Stimulated activated CD4-positive, alpha-beta T cell treated with anti-CD3 and anti-CD28 coated beads, Interleukin-4, amount 100 ng/mL, for 48 hours (primary cell): ENCODE measurements at places on chromosomes 2 and 18.

DNA sequence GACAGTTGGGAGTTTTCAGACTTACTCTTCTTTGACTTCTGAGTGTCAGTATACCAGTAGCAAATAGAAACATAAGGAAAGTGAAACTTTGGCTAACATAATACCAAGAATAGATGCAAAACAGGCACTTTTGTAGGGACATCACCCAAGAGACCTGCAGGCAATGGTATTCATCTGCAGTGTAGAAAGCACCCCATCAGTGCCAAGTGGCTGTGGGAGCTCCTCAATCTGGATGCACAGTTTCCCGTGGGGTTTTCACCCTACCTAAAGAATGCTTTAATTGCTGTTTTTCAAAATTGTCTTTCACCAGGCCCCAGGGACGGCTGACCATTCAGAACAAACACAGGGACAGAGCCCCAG, 96.6 kb upstream of the GPR45 start:
- DNase-seq = no peak

GRCh38 chr18:75132098-75132870, 76.7 kb downstream of the PTGR3 start:
- no peak for DNase-seq

GRCh38 chr2:239143858-239144712, 256.7 kb downstream of the HDAC4 start:
- peak; percentile 12 for DNase-seq

DNA sequence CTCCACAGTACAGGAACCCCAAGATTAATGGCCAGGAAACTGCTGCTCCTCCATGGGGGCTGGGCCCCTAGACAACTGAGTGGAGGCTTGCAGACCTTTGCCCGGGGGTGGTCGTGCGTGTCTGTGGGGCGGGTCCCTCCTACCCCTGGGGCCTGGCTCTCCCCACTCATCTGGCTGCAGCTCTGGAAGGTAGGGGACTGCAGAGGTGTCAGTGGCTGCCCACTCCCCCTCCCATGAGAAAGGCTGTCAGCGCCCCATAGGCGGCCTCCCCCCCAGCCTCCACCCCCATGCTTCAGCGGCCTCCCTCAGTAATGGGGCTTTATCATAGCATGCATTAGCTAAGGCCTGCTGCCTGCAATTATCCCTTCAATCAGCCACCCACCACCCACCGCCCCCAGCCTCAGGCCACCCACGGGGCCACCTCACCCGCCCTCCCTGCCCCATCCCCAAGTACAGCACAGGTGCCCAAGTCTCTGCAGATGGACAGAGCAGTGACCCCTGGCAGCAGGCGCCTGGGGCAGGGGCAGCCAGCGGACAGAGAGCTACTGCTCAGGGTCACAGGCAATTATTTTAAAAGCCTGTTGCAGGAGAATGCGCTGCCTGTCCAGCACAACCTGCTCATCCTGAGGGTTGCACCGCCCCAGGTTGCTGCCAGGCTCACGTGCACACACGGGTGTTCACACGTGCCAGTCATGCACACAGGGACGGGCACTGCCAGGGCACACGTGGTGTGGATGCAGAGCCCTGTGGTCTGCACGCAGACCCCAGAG, 9.1 kb upstream of the ECEL1 start:
- no peak for DNase-seq

- no peak for DNase-seq
Measured at GRCh38 chr2:175035806-175036205, 30.6 kb upstream of the CHN1 start.

GRCh38 chr2:47300609-47301276, 102.2 kb upstream of the MSH2 start:
- no peak for DNase-seq

DNA sequence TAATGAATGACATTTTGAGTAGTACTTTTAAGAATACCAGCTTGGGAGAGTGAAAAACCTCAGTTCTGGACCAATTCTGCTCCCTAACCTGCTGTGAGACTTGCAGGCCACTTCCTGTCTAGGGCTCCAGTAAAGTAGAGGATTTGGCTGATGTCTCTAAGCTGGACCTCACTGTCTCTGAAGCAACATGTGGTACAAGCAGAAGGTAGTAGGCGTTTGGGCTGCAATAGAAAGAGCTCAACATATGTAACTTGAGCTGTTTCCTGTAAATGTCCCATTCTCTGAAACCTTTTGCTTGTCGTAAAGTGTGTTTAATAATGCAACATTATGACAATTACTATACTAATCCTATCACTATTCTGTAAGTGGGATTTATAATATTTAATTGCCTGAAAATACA, 213.1 kb downstream of the MYO3B start:
- no peak for DNase-seq

- DNase-seq = no peak
Measured at GRCh38 chr2:223884399-223884798, 47.0 kb upstream of the AP1S3 start.

GRCh38 chr2:232275670-232276069, 102.9 kb upstream of the ALPP start:
- DNase-seq = no peak

GRCh38 chr2:160513120-160513519, 19.5 kb upstream of the RBMS1 start:
- no peak for DNase-seq

- no peak for DNase-seq
Measured at GRCh38 chr18:22424565-22424963, 6.8 kb upstream of the CTAGE1 start.

DNA sequence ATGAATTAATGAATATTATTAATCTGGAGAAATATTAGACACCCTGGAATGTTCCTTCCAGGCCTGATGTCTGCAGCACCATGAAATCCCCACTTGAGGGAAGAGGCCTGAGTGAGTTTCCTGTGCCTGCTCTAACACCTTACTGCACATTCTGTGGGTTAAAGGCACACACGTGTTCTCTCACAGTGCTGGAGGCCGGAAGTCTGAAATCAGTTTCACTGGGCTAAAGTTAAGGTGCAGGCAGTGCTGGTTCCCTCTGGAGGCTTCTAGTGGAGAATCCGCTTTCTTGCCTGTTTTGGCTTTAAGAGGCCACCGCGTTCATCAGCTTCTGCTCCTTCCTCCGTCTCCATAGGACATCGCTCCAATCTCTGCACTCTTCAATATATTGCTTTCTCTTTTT, 48.7 kb downstream of the ACKR3 start:
- no peak for DNase-seq

GRCh38 chr2:23698721-23699579, 228.0 kb downstream of the ATAD2B start:
- no peak for DNase-seq

DNA sequence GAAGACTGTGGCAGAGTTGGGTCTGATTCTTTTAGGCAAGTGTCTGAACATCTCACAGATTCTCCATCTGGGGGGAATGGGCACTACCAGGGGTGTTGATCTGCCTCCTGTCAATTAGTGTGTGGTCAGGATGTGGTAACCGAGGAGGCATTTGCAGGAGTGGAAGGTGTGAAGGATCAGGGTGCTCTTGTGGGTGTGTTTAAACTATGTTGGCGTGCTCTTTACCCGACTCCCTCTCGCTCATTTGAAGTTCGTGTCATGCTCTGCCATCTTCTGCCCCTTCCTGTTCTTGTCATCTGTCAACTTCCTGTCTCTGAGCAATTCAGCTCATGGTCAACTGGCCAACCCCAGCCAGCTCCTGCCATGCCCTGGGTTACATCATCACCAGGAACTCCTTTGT, 107.9 kb downstream of the RTN4 start:
- DNase-seq = no peak

- DNase-seq = no peak
Measured at GRCh38 chr18:25724997-25725396, 365.4 kb downstream of the SS18 start.

DNA sequence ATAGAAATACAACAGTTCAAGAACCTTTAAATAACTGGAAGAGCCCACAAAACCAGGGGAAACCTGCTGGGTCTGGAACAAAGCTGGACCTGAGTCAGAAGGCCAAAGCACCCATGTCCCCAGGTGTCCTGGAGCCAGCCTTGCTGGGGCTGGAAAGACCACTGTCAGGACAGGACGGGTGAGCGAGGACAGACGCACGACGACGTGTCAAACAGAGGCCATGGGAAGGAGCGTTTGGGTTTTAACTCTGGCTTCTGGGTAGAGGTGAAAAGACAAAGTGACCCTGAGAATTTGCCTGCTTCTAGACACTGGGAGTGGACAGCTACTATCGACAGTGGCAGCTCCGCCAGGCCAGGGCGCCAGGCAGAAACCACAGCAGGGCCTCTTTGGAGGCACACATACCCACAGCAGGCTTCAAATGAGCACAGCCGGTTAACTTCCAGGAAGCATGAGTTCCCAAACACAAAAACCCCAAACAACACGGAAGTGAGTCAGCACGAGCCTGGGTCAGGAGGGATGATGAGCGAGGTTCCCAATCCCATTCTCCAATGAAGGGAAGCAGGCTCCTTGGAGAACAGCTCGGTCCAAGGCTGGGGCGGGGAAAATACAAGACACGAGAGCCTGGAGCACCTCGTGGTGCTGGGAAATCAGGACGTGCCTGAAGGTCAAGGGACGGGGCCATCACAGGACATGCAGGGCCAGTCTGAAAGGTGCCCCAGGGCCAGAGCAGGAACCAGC, 208.0 kb downstream of the TWIST2 start:
- DNase-seq = no peak

- no peak for DNase-seq
Measured at GRCh38 chr2:152097801-152098495, 896 bp downstream of the CACNB4 start.

- DNase-seq = no peak
Measured at GRCh38 chr18:40431071-40431985, 1523.7 kb upstream of the PIK3C3 start.

- DNase-seq = no peak
Measured at GRCh38 chr18:23835091-23835490, 145.8 kb downstream of the LAMA3 start.

- DNase-seq = no peak
Measured at GRCh38 chr2:241302759-241303651, 12.5 kb downstream of the HDLBP start.

- DNase-seq = no peak
Measured at GRCh38 chr18:75256376-75256775, 45.8 kb downstream of the TSHZ1 start.

- no peak for DNase-seq
Measured at GRCh38 chr2:216555274-216555673, 56.6 kb downstream of the RPL37A start.

- no peak for DNase-seq
Measured at GRCh38 chr2:220445429-220446105, 818.1 kb downstream of the SLC4A3 start.

- DNase-seq = no peak
Measured at GRCh38 chr2:57402096-57402495, 644.5 kb upstream of the VRK2 start.

GRCh38 chr18:48818329-48819254, 132.2 kb downstream of the SMAD7 start:
- DNase-seq = no peak

- no peak for DNase-seq
Measured at GRCh38 chr2:71853858-71854257, 293.8 kb downstream of the CYP26B1 start.

DNA sequence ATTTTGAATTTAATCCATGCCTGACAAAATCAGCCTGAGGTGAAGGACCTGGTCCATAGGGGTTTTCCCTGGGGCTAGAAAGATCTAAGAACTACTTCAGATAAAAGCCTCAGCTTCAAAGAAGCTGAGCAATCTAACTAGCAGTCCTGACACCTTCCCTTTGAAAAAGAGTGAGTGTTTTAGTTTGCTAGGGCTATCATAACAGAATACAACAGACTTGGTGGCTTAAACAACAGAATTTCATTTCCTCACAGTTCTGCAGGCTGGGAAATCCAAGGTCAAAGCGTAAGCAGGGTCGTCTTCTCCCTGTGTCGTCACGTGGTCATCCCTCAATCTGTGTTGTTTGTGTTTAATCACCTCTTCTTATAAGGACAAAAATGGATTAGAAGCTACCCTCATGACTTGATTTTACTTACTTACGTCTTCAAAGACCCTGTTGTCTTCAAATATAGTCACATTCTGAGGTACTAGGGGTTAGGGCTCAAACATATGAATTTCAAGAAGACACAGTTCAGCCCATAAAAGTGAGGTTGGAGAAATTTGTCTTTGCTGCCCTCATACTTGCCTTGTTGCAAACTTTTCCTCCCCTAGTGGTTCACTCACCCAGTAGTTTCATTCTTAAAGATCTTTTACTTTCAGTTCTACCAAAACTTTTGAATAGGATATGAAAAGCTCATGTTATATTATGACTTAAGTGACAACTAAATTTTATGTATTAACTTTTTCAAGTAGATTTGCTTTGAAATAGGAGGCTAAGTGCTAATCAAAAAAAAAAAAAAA, 673.8 kb downstream of the ARHGAP15 start:
- DNase-seq = no peak

DNA sequence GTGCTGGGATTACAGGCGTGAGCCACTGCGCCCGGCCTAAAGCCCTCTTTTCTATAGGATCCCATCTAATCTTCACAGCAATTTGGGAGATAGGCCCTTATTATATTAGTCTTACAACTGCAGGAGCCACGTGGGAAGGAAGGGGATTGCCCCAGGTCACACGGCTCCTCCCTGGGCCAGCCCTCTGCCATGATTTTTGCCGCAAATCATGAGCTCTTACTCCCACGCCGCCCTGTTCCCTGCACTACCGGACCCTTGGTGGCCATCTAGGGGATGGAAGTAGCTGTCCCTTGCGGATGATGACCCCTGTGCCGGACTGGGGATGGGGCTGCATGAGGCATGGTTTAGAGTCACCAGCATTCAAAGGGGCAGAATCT, 28.4 kb upstream of the PTMA start:
- no peak for DNase-seq

DNA sequence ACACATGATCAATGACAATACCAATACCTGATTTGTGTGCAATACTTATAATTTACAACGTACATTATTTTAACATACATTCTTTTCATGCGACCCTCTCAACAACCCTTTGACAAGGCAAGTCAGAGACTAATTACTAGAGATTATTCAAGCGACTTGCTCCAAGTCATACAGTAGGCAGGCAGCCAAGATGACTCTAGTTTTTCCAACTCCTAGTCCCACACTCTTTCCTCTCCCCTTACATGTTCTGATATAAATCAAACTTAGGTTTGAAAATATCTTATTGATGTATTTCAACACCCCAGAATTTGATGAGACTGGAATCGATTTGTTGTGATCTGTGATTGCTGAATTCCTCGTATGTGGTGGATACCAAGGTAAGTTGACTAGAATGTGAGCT, 8.0 kb upstream of the CYP27C1 start:
- no peak for DNase-seq
